ENCODE measurements at places on chromosomes 4 and X.

- no peak for DNase-seq
Measured at GRCh38 chrX:41095908-41096307, 10.7 kb downstream of the USP9X start.

DNA sequence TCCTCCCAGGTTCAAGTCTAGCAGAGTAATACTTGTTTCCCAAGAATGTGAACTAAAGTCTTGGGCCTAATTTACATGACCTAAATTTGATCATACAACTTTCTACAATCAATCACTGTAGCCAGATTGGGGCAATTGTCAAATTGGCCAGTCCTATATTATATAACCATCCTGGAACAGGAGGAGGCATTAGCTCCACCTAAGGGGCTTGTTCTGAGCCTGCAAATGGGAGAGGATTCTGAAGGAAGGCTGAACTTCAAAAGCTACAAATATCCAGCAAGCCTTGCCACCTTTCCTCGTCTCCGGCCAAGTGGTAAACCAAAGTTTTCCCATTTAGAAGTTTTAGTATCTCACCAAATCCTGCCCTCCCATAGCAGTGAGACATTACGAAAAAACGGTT, 1289.6 kb upstream of the TENM3 start:
- DNase-seq: no peak

GRCh38 chrX:120426599-120426998, 42.5 kb downstream of the LAMP2 start:
- no peak for DNase-seq

DNA sequence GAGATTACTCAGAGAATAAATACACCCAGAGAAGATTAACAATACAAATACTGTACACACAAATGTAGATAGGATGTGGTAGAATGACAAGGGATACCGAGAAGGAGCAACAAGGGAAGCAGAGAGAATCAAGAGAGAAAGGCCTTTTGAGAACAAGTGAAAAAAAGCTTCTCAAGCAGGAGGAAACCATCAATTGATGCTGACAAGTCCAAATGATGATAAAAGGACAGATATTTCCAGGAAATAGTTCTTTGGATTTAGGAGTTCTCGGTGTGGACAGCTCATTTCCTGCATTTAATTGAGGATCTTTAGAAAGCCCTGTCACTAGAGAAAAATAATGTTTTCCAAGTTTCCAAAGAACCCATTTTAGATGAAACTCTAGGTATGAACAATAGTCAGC, 48.1 kb downstream of the NPY5R start:
- no peak for DNase-seq
